ENCODE measurements at places on chromosomes 3 and 15.

DNA sequence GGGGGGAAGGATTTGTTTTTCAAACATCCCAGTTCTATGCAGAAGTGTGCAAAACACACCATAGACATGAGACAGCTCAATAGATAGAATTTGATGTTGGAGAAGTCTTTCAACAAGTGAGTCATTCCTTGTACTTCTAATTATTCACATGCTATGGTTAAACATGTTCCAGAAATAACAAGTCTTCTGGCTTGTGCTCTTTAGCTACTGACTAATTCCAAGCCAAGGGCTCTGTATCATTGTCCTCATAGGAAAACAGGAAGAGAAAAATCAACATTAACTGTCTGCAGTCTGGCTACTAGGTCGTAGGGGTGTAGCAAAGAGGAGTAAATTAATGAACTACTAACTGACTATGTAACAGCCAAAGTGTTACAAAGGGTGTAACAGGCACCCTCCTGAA is 25.8 kb downstream of the LDHAL6B start:
- DNase-seq = no peak

DNA sequence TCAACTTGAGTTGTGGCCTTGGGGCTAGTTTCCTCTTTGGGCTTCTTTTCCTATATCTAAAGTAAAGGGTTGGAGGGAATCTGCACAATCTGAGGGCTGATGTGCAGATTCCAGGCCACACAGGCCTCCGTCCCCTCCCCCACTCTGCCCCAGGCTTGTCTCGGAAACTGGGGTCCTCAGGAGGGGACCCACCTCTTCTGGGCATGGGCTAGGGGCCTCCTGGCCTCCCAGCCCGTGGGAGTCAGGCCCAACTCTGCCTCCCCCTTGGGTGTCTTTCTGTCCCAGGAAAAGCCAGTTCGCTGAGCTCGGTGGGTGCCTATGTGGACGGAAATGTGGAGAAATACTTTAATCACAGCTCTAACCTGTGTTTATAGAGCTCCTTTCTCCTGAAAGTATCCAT is 4.8 kb downstream of the SMAD6 start:
- DNase-seq = no peak

- DNase-seq = no peak
These were observed 86.7 kb downstream of the TBC1D5 start for GRCh38 chr3:17655743-17656142.

- DNase-seq = no peak
These were observed 45.0 kb upstream of the PIK3CB start for GRCh38 chr3:138879541-138880380.

DNA sequence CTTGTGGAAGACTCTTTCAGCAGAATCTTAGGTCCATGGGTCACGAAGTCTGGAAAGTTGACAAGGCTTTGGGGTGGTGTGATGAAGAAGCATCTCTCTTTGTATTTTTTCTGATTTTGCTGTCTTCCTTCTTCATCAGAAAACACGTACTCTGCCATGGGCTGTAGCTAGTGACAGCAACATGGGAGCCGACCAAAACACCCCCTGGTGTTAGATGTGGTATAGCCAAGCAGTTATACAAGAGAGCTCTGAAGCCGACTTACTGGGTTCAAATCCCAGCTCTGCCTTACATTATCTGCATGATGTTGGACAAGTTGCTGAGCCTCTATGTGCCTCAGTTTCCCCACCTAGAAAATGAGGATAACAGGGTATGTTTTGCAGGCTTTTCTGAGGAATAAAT is 32.9 kb upstream of the LYZL4 start:
- no peak for DNase-seq

DNA sequence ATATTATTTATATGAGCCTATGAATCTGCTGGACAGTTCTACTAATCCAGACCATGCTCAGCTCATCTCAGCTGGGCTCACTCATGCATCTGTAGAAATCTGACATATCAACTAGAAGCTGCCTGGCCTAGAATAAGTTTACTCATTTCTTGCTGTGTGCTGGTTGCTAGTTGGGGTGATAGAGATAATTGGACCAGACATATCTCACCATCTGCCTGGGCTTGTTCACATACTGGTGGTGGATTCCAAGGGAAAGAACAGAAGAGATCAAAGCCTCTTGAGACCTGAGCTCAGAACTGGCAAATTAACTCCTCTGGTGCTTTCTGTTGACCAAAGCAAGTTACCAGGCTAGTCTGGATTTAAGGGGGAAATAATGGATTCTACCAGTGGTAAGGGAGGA is 109.1 kb downstream of the NSUN3 start:
- no peak for DNase-seq

- DNase-seq = no peak
These were observed 53.8 kb downstream of the LRRK1 start for GRCh38 chr15:100972975-100973350.

DNA sequence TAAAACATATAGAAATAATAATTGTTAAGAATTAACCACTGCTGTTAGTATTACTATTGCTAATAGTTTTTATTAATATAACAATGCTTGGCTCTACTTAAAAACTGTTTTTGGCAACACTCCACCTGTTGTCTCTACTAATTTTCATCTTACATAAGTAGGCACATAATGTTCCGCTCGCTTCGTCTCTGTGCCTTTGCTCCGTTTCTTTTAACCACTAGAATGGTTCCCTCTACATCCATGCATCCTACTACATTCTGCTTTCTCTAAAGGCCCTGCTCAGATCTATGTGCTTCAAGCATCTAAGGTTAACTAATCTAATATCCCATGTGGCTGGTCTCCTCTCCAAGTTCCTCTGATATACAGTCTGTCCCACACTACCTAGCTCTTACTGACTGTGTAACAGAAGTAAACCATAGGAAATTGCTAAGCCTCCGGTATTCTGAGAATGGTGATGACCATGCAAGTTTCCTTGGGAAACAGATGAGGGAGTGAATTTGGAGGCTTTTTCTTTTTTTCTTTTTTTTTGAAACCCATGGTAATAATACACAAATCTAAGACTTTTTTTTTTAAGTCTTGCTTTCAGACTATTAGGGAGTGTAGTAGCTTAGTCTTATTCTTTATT is 138.3 kb downstream of the P3H2 start:
- DNase-seq = no peak

Measured in mesothelial cell of epicardium (in vitro differentiated cells).